Activated CD4-positive, alpha-beta T cell treated with anti-CD3 and anti-CD28 coated beads for 36 hours (primary cell): ENCODE measurements at places on chromosomes 7 and 10.

DNA sequence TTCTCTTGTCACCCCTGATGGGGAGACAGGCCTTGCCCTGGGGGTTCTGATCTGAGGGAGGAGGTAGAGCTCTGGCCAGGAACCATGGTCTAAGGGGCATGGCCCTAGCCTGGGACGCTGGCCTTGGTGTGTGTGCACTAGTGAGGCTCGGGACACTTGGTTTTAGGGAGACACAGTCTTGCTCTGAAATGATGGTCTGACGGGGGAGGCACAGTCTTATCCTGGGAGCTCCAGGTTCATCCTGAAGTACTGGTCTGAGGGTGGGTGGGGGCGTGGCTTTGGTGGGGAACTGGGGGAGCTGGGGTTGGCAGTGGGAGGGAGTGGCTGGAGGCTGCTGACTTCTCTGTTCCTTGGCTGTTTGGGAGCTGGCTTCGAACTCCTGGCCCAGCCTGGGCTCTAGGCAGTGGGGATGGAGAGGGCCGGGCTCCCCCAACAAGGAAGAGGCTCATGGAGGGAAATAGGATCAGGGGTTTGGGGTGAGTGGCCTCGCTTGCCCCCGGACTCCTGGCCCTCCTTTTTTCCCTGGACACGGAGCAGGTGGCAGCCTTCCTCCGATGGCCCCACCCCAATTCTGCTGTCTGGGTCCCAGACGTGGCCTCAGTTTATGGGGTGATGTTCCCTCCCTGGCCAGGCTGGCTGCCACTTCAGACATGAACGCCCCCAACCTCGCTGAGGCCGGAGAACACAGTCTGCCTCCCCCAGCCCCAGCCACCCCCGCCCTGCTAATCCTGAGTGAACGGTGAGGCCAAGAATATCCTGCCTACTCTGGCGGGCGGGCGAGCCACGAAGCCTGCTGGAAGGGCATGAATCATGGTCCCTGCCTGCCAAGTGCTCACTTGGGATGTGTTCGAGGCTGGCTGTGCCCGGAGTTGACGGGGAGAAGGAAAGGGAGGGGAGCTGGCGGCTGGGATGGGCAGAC, 43.5 kb downstream of the TMEM270 start:
- DNase-seq, result no peak

- peak; percentile 85 for DNase-seq
Observed at GRCh38 chr10:12241810-12242529, 46.0 kb downstream of the CDC123 start.

GRCh38 chr10:75083972-75084833, 27.3 kb upstream of the SAMD8 start:
- DNase-seq, result no peak

- no peak for DNase-seq
Observed at GRCh38 chr7:135161669-135162068, 8.8 kb downstream of the CYREN start.

DNA sequence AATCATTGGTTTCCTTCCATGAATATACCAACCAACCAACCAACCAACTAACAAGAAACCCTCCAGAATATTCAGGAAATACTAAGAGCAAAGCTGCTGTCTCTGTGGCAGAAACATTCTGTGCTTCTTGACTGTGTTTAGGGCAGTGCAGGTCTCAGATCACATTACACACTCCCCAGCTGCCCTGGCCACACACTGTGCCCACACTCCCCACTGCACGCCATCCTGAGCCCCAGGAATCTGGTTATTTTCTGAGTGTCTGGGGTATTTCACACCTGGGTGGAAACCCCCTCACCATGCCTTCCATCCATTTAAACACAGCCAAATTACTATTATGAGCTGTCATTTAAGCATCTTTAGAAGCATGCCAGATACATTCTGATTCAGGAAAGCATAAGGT, 183.7 kb upstream of the ANK3 start:
- DNase-seq, result peak; percentile 86

- peak; percentile 88 for DNase-seq
Observed at GRCh38 chr7:28093623-28094232, 86.9 kb downstream of the JAZF1 start.

DNA sequence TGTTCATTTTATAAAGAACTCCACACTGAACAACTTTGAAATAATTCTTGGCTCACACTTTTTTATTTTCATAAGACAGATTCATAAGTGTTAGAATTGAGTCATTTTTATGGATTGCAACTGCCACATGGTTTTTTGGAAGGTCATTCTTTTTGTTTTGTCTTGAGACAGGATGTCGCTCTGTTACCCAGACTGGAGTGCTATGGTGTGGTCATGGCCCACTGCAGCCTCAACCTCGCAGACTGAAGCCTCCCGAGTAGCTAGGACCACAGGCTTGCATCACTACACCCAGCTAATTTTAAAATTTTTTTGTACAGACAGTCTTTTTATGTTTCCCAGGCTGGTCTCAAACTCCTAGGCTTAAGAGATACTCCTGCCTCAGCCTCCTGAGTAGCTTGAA, 20.3 kb downstream of the BMS1 start:
- no peak for DNase-seq

DNA sequence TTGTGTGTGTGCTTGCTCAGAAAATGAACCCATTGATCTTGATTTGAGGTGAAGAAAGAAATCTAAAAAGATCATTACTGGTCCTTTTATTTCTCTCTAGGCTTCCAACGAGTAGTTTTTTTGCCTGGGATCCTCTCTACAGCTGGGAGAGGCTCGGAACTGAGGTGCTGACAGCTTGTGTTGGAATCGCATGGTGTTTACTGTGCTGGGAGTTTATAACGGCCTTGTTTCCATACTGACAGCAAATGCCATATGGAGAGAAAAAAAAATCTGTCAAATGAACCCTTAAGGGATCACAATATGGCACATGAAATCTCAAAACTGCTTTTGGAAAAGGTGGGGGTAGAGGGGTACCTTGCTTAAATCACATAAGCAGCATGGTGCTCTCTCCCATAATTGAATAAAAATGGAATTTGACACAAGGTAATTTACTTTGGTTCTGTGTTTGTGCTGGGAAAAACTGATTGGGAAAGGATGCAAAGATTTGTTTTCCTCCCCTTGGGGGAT, 165.0 kb downstream of the RGS10 start:
- DNase-seq, result no peak

DNA sequence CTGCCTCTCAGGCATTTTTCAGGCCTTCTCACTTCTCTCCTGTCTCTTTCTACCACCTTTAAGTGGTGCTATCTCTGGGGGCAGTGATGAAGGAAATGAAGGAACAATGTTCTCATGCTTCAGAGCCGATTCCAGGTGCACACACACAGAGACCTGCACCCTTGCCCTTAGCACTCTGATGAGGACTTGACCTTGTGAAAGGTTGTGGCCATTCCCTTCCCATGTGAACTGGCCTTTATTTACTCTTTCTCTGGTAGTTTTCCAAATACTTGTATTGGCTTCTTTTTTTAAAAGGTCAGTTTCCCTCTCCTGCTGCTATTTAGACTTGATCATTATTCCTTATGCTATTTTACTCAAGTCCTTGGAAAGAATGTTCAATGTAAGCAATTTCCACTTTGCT, 188.6 kb downstream of the MDFIC start:
- no peak for DNase-seq

- DNase-seq, result no peak
Observed at GRCh38 chr7:81811956-81812865, 42.4 kb upstream of the HGF start.

DNA sequence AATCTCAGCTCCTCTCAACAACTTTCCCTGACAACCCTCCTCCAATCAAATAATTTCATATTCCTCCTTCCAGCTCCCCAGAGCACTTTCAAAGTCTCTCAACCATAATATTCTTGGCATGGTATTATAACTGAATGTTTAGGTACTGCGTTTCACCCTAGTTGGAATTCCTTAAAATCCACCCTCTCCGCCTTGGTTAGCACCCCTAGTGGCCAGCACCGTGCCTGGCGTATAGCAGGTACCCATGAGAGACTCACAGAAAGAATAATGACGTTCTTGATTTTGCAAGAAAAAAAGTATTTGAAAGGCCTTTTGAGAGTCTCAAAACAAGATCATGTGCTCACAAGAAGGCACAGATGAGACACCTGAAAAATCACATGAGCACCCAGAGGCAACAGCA, 50.9 kb downstream of the GLI3 start:
- DNase-seq, result peak; percentile 7

GRCh38 chr7:30465811-30466180, 12.8 kb downstream of the NOD1 start:
- DNase-seq, result no peak

DNA sequence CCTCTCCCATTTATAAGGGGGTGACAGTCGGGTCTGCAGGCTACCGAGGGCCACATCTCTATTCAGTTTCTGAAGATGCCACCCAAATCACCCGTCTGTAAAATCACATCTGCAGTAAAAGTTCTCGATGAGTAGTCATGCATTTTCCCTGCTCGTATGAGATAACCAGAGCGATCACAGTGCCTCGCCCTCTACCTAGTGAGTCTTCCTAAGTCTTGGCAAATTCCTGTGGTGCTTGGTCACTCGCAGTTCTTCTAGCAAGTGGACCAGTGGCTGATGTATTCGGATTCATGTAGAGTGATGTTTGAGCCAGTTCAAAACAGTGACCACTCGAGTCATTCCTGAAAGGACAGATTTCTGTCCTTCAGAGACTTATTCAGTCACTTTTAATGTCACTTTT, 44.9 kb downstream of the INSYN2A start:
- DNase-seq, result no peak

DNA sequence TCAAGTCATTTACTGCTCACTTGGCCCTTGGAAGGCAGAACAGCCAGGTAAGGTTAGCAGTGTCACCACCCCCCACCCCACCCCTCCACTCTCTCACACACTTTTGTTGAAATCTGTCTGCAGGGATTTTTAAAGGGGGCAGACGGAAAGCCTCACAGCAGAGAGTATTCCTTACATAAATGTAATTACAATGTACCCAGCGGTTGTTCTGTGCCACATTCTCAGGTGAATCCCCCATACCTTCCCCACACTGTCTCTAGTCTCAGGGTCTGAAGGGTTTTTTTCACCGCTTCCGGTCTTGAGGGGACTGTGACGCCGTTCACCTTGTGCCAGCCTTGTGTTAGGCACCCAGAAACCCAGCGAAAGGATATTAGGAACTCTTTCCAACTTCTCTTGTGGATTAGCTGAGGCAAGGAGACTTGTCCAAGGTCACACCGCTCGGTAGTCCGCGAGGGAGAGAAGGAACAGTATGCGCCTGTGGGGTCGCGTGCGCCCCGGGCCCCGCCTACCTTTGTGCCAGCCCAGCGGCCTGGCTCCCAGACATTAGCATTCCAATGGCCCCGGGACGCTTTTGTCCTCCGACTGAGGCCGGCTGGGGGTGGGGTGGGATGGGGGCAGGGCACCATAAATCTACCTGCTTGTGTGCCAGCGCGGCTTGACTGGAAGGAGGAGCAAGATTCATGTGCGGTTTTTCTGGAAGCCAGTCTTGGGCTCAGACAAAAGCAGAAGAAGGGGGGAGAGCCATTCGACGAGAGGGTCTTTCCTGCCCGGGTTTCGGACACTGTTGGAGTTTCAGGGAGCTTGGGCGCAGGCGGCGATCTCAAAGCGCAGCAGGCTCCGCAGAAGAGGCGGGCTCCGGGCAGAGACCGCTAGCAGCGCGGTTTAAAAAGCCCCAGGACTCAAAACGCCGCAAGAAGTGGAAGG, 4.5 kb downstream of the NEUROG3 start:
- no peak for DNase-seq

GRCh38 chr7:112484671-112485167, 3.9 kb downstream of the LSMEM1 start:
- no peak for DNase-seq

DNA sequence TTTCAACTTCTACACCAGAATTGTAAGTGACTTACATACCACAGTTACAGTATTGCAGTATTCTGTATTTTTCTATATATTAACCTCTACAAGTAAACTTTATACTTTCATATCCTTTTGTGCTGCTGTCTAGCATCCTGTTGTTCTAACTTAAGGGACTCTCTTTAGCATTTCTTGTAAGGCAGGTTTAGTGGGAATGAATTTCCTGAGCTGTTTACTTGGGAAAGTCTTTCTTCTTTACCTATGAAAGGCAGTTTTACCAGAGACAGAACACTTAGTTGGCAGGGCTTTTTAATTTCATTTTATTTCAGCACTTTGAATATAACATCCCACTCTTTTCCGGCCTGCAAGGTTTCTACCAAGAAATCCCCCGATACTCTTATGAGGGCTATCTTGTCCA, 75.8 kb upstream of the WAC start:
- no peak for DNase-seq

DNA sequence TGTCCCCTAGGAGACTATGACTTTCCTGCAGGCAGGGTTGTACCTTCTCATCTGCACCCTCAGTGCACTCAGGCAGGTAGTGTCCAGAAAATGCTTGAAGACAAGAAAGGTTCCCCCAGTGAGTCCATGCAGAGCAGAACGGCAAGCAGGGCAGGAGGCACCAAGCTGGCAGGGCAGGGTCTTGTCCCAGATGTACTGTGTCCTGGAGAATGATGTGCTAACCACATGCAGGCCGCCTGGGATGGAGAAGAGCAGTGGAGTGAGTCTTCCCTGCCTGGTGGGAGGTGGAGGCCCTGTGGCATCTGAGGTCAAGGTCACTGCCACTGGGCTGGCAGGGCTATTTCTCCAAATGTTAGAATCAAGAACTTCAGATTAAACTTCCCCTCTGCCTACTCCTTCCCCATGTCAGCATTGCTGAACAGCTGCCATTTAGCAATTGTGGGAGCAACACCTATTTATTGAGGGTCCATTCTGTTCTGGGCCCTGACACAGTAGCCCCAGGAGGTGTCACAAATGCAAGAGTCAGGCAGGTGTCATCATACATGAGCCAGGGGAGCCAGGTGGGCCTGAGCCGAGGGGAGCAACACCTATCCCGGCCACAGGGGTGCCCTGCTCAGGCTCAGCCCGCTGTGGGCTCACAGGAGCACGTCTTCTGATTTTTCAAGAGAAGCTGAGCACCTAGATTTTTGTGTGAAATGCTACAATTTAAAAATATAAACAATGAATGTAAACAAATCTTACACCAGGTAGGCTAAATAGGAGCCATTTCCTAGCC, 34.1 kb downstream of the PTPRE start:
- DNase-seq, result no peak

GRCh38 chr10:103558911-103559310, 65.4 kb downstream of the NEURL1 start:
- no peak for DNase-seq

DNA sequence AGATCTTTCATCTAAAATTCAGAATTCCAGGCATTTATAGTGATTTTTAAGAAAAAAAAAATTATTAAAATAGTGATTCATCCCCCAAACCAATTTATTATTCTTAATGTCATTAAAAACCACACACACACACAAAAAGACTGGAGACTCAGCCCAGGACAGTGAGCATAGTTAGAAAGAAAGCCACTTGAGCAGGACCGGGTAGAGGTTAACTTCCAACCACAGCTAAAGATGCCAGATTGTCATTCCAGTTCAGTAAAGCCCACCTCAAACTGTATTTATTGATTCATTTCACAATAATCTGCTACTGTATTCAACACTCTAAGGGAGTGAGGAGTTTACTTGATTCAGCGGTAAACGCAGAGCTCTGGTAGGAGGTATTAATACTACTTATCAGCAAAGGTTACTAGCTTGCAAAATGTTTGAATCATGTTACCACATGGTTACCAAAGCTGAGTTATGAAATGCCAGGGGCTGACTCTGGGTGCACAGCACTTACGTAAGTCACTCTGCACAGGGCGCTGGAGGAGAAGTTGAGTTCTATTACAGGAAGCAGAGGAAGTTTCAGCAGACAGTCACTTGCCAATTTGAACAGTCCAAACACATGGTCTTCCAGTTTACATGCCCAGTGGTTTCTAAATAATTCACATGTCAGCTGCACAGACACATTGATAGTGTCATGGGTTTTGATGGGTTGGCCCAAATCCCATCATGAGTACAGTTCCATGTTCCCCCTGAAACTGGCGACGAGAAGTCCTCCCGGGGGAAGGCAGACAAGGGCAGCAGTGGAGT, 64.6 kb downstream of the KLF6 start:
- peak; percentile 18 for DNase-seq

- DNase-seq, result no peak
Observed at GRCh38 chr10:19778996-19779395, 37.2 kb upstream of the PLXDC2 start.
